ENCODE measurements at places on chromosomes 7 and 10.

- no peak overlapping the region for H3K27ac ChIP-seq
- no peaks in the 10 kb centered on the region for H3K36me3 ChIP-seq
- H3K4me3 ChIP-seq, result no peak overlapping the region
These were observed 109.6 kb downstream of the KIAA1217 start for GRCh38 chr10:24318517-24318916.

GRCh38 chr10:31770307-31770902 lies 158.2 kb downstream of the ARHGAP12 start:
- H3K27ac ChIP-seq, result no peak overlapping the region
- H3K36me3 ChIP-seq, result no peaks in the 10 kb centered on the region
- H3K4me1 ChIP-seq, result no peaks in the 10 kb centered on the region
- peak; percentile 60 for DNase-seq
- no peaks in the 10 kb centered on the region for H3K27me3 ChIP-seq

DNA sequence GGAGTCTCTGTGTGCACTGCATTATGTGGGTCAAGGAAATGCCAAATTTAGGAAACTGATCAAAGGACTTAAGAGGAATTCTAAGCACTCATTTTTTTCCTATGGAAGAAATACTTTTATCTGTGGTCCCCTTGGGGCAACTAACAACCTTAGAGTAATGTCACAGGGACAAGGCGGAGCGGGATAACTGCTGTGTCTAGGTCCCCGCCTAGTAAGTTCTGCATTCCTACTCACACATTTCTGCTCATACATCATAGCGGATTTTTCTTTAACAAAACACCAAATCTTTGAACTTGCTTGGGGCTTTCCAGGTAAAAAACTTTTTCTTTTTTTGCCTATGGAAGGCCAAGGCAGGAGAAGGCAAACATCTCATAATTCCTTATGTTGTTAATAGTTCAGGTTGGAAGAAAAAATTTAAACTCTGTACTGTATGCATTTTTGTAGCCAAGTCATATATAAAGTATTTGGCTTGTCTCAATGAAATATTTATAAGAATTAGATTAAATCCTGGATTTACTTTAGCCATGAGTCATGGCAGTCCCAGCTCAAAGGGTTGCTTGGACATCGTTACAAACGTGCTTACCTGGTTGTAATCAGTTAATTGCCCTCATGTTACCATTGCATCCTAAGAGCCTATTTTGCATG lies 285.0 kb downstream of the PHTF2 start:
- H3K4me1 ChIP-seq, result no peaks in the 10 kb centered on the region
- DNase-seq, result no peak
- H3K4me3 ChIP-seq, result no peak overlapping the region
- H3K27ac ChIP-seq, result no peak overlapping the region

GRCh38 chr7:39560997-39561396 lies 5.2 kb upstream of the YAE1 start:
- H3K4me1 ChIP-seq, result no peaks in the 10 kb centered on the region
- no peak overlapping the region for H3K4me3 ChIP-seq
- H3K36me3 ChIP-seq, result no peaks in the 10 kb centered on the region
- H3K27ac ChIP-seq, result no peak overlapping the region
- H3K27me3 ChIP-seq, result no peaks in the 10 kb centered on the region

GRCh38 chr10:22252224-22252800 lies 34.5 kb upstream of the EBLN1 start:
- peak overlapping the region; percentile 98 for H3K27ac ChIP-seq
- peak overlapping the region; percentile 68 for H3K4me3 ChIP-seq
- peaks cover 22% of the 10 kb centered on the region for H3K4me1 ChIP-seq
- no peaks in the 10 kb centered on the region for H3K27me3 ChIP-seq
- DNase-seq, result peak; percentile 65

DNA sequence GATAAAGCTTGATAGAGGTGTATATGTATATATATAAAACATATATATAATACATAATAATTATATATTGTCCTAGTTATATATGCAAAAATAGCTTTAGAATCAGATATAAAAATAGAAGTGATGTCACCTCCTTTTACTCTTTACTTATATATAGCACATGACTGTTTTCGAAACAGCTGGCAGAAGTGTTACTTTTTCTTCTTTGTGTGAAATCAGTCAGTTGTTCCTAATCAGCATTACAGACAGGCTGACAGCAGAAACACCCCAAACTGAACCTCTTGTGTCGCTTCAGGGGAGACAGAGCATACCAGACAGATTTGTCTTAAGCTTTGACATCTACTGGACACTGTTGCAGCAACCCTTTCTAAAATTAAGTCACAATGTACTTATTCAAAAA lies 684.9 kb upstream of the CELF2 start:
- H3K27ac ChIP-seq, result no peak overlapping the region
- H3K4me3 ChIP-seq, result no peak overlapping the region
- no peaks in the 10 kb centered on the region for H3K36me3 ChIP-seq
- no peaks in the 10 kb centered on the region for H3K27me3 ChIP-seq
- H3K4me1 ChIP-seq, result no peaks in the 10 kb centered on the region
- DNase-seq, result no peak

GRCh38 chr10:1544929-1545328 lies 192.4 kb downstream of the ADARB2 start:
- no peaks in the 10 kb centered on the region for H3K36me3 ChIP-seq
- DNase-seq, result no peak
- no peak overlapping the region for H3K4me3 ChIP-seq

GRCh38 chr7:117208257-117208656 lies 114.6 kb downstream of the WNT2 start:
- no peaks in the 10 kb centered on the region for H3K27me3 ChIP-seq
- no peak overlapping the region for H3K4me3 ChIP-seq

GRCh38 chr10:88041243-88042159 lies 178.1 kb downstream of the PTEN start:
- H3K27me3 ChIP-seq, result no peaks in the 10 kb centered on the region
- H3K4me3 ChIP-seq, result no peak overlapping the region
- H3K27ac ChIP-seq, result no peak overlapping the region
- H3K4me1 ChIP-seq, result peaks cover 5% of the 10 kb centered on the region

DNA sequence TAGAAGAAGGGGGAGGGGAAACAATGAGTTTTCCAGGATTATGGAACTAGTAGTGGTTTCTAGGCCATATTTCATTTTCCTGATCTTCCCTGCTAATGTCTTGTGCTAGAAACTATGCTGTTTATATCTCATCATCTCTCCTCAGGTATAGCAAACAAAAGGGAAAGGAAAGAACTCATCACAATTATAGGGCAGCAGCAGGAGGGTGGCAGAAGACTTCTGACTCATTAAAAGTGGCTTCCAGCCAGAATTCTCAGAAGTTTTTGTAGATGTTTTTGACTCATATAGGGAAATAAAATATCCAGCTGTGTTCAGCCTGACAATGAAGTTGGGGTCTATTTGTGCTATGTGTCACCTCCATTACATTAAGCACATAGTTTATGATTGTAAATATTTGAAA lies 6.5 kb downstream of the AHR start:
- no peaks in the 10 kb centered on the region for H3K27me3 ChIP-seq
- H3K4me1 ChIP-seq, result peaks cover 55% of the 10 kb centered on the region
- no peak for DNase-seq
- H3K4me3 ChIP-seq, result peak overlapping the region; percentile 1
- no peaks in the 10 kb centered on the region for H3K36me3 ChIP-seq

DNA sequence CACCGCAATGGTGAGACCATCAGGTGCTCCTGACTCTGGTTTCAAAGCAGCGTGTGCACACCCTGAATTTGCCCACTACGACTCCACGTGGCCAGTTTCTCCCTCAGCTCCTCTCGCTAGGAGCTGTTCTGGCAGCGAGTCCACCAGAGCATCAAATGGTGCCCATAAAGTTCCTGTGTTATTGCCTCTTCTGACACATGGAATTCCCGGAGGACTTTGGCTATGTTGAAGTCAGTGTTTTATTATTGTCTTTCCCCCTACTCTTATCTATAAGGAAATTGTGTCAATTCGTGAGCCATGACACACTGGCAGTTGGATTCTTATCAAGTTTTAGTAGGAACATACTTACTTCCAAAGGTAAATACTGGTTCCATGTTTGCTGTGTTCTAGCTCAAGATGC lies 53.9 kb upstream of the NPVF start:
- H3K27me3 ChIP-seq, result no peaks in the 10 kb centered on the region
- no peak overlapping the region for H3K4me3 ChIP-seq
- no peak for DNase-seq
- no peak overlapping the region for H3K27ac ChIP-seq
- H3K36me3 ChIP-seq, result no peaks in the 10 kb centered on the region
